ENCODE measurements at places on chromosomes 6 and 20.

GRCh38 chr20:36653456-36653855, 7.5 kb upstream of the SLA2 start:
- no peak for DNase-seq

DNA sequence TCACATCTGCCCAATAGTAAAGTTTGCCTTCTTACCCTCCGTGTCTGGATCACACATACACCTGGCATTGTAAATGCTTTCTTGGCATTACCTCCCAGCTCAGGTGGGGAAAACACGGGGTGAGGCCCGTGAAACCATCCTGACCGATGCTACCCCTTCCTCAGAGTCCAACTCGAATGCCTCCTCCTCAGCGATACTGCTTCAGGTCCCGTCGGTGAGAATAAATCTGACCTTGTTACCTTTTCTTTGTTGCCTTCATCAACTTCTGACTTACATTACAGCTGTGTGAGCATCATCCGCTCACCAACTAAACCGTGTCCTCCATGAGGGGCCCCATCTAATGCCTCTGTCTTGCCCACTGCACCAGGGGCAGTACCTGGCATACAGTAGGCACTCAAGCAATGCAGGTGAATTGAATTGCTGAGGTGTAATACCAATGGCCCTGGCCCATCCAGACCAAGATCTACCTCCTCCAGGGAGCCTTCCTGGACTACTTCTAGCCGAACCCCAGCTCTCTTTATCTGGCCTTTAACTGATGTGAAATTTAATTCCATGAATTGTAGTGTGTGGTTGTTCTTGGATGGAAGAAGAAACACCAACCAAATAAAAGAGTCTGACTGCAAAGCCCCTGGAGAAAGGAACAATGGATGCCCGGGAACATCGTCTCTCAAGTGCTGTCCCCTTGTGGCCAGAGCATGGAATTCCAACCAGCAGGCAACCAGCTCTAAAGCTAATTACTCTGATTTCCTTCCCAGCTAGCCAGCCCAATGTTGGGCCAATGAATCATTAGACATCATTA, 141.5 kb downstream of the ANKRD60 start:
- DNase-seq, result peak; percentile 9

DNA sequence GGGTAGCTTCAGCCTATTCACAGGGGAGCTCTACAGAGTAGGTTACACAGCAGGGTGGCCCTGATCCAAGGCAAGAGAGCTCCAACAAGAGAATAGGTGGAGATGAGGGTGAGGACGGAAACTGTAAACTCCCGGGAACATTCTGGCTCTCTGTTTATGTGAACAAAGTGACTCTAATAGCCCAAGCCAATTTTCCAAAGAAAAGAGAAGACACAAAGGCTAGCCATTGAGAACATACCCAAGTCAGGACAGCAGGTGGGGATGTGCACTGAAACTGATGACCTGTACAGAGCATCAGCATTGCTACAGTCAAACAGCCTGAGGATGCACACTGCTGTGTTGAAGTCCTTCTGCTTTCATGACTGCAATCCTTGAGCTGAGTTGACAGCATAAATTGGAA, 136.0 kb upstream of the TOP1 start:
- no peak for DNase-seq

DNA sequence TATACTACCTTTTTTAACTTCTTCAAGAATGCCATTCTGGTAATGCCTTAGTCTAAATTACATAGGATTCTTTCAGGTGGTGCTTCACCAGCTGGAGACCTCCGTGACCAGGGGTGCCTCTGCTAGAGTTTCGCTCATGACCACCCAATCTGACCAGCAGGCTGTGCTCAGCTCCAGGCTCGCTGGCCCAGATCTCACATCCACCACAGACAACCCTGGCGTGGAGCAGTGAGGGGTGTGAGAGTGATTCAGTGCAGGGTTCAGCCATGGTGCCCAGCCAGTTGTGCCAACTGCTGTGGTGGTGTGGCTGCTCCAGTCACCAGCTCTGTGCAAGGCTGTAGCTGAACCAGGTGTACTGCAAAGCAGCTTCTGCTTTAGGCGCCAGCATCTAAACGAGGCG, 198.6 kb downstream of the MMUT start:
- no peak for DNase-seq

DNA sequence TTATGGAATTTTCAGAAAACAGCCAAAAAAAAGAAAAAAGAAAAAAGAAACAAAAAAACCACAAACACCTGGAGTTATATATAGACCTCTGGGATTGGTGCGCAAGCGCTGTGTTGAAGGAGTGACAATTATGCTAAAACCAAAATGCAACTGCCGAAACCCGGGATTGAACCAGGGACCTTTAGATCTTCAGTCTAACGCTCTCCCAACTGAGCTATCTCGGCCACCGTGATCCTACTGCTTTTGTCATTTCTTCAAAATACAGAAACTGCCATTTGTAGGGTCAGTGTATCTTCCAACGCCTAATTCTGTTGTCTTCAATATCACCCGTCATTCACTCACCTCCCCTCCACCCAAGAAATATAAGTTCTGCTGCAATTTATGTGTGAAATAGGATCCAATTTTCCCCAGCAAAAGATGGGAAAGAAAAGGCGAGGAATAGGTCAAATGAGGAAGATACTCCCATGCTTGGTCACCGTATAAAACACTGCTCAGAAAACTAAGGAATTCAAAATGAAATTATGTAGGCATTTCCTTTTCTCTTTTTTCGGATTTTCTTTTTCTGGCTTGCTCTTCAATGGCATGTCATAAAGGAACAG, 116.0 kb downstream of the TRIM27 start:
- no peak for DNase-seq

- DNase-seq, result no peak
Measured at GRCh38 chr6:144710207-144710606, 425.1 kb downstream of the UTRN start.

DNA sequence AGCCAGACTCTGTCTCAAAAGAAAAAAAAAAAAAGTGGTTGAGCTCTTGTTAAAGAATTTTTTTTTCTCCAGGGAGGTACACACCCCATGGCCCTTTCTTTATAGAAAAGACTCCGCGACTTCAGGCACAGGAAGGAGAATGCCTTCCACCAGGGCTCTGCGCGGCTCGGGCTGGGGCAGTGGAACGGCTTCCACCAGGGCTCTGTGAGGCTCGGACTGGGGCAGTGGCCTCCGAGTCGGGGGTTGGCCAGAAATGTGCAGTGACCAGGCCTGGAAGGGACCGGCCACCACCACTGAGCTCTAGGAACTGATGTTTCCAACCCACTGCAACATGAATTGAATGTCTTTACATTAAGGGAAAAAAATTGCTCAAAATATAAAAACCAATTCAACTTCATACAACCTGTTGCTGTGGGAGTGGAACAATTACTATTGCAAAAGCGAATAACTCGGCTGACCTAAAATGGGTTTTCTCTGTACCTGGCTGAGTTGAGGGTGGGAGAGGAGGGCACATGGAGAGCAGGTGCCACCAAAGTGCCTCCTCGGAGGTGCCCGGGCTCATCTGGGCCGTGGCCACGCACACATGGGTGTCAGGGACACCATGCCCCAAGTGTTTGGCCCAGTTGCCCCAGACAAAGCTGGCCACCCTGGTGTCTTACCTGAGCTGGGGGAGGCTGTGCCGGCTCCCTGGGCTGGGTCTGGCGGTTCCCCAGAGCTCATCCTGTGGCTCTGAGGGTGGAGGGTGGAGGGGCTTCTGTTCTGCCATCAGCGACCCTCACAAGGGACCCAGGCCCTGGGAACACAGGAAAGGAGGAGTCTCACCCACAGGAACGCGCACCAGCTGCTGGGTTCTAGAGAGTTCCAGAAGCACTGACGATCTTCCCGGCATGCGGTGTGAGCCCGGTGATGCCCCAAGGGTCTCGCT, 29.3 kb downstream of the SLC2A4RG start:
- DNase-seq, result no peak

- DNase-seq, result no peak
Measured at GRCh38 chr6:33840048-33840926, 36.5 kb upstream of the MLN start.

DNA sequence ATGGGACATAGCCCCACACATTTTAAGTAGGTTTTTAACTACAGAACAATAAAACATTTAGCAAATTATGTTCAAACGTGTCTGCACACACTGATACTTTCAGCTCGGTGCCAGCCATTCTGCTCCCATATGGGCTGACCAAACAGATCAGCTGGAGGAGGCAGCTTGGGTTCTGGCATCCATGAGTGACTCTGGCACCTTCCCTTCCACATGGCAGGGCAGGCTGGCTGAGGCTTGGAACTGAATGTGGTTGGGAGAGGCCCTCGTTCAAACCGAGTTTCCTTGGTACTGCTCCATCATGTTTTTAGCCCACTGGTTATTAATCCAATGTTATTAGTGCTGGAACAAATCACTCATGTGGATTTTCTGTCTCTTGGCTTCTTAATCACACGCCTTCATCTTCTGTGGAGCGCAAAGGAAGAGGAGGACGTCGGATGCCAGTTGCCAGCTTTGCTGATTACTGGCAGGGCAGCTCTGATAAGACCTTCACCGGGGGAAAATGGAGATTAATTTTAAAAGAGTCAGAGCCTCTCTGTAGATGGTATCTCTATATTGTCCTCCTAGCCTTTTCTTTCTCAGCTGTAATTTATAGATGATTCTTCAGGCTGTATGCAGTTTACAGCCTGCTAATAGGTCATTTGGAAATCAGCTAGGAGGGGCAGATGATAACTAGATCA, 93.1 kb upstream of the TIAM2 start:
- peak; percentile 4 for DNase-seq

- no peak for DNase-seq
Measured at GRCh38 chr6:109516929-109517328, 33.9 kb upstream of the ZBTB24 start.

DNA sequence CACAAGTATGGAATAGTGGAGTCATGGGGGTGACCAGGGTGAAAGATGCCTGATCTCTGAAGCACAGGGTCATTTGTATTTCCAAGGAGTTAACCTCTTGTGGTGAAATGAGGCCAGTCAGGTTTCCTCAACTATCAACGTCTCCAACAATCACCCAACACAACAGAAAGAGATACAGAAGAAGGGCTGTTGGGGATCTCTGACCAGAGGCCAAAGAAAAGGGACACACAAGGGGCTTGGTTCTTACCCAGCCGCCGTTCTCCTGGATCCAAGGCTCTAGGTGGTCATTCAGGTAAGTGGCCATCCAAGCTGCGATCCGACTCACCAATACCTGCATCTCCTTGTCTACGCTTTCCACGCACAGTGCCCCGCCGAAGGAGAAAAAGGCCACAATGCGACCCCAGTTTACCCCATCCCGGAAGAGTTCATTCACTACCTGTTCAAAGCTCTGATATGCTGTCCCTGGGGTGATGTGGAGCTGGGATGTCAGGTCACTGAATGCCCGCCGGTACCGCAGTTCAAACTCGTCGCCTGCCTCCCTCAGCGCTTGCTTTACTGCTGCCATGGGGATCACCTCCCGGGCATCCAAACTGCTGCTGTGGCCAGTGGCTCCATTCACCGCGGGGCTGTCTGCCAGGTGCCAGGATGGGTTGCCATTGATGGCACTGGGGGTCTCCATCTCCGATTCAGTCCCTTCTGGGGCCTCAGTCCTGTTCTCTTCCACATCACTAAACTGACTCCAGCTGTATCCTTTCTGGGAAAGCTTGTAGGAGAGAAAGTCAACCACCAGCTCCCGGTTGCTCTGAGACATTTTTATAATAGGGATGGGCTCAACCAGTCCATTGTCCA, 1.0 kb downstream of the BCL2L1 start:
- peak; percentile 14 for DNase-seq

GRCh38 chr6:113450061-113450465, 407.1 kb upstream of the MARCKS start:
- no peak for DNase-seq

- no peak for DNase-seq
Measured at GRCh38 chr6:106729841-106730240, 100.5 kb downstream of the QRSL1 start.

- DNase-seq, result no peak
Measured at GRCh38 chr6:897528-898207, 204.7 kb upstream of the EXOC2 start.

GRCh38 chr20:63552481-63553249, 1.3 kb upstream of the FNDC11 start:
- DNase-seq, result no peak

Measured in anterior cingulate cortex (tissue), 58 donors.